ENCODE measurements at places on chromosomes 1 and 21.

- peak; percentile 4 for DNase-seq
These were observed 7.8 kb downstream of the IRF6 start for GRCh38 chr1:209797978-209798639.

- peak; percentile 10 for DNase-seq
These were observed 513.2 kb downstream of the COL11A1 start for GRCh38 chr1:102595106-102595505.

GRCh38 chr1:91799863-91800262, 86.1 kb downstream of the TGFBR3 start:
- no peak for DNase-seq

DNA sequence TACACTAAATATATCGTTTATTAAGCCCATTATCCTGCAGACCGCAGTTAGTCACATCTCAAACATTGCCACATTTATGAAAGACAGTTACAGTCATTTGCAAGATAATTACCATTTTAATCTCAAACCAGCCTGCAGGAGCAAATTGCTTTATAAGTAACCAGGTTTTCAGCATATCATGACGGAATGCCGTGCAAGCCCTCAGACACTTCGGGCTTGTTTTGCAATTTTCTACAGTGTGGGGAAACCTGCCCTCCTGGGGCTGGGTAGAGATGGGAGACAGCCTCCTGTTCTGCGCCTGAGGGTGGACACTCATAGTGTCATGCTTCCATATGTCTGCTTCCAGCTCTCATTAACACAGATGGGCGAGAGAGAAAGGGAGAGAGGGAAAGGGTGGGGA, 563.9 kb downstream of the NPHP4 start:
- DNase-seq: no peak

DNA sequence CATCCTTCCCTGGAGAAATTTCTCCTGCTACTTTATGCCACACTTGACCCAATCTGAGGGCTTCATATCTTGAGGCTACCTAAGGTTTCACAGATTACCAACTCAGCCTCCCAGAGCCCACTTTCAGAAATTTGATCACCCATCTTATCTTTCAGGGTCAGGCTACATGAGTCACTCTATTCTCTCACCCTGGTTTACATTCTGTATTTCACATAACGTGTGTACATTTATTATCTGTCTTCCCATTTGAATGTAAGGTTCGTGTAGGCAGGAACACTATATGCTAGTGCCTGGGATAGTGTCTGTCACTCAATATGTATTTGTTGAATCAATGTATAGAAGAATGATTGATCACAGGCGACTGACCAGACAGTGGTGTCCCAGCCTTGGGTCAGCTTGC, 124.8 kb downstream of the UBE2U start:
- no peak for DNase-seq

DNA sequence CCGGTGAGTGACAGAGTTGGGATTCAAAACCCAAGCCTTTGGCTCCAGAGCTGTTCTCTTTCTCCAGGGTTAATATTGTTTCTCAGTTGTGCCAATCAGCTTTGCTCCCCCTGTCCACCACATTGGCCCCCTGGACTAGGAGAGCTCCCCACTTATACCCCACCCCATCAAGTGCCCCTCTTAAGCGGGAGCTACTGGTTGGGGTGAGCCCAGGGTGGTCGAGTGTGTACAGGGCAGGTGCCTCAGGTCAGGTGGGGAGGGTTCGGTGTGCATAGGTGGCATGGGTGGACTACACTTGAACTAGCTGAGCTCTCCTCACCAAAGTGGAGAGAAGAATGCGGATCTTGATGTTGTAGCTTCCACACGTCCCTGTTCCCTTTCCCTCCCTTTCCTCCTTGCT, 14.2 kb downstream of the KCNA2 start:
- no peak for DNase-seq

DNA sequence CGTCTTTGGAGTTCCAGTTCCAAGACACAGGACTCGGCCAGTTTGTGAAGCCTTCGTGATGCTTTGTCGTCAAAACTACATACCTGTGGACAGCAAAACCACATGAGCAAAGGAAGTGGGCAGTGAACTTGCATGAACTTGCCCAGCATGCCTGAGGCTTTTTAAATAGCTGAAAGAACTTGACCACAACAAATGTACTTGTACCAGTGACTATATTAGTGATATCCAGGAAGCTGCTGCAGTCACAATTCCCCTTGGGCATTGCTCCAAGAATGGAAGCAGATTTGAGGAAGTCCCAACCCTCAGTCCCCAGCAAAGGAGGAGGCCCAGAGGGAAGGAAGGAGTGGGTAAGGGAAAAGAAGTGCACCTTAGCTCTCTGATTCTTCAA, 2.6 kb downstream of the FUCA1 start:
- peak; percentile 87 for DNase-seq

DNA sequence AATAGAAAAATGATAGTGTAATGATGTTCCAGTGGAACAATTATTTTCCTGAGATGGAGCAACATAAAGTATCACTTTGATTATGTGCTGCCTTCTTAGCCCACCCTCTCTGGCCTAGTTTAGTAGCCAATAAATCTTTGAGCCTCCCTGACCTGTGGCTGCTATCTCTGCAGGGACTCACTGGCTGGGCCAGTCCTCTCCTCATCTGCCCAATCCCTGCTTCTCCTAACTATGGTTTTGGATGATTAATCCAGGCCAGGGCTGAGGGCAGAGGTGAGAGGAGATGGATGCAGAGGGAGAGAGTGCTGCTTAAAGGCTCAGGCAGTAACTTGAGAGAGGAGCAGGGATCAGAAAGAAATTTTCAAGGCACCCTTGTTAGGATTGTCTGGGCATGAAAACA, 89.0 kb upstream of the CD34 start:
- DNase-seq: no peak

DNA sequence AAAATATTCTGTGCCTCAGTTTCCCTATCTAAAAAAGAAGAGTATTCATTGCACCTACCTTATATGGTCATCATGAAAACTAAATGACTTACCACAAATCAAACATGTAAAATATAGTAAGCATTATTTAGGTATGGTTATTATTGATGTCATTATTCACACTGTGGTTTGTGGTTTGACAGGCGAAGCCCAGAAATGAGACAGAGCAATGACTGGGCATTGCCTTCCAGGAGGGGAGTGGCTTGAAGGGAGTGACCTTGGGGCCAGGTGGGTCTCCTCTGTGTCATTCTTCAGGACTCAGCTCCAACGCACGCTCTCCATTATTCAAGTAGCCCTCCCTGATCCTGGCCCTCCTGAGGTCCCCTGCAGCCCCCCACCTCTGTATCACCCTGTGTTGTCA, 133.7 kb downstream of the DMRTA2 start:
- DNase-seq: no peak

GRCh38 chr1:235617808-235618207, 31.8 kb downstream of the GNG4 start:
- peak; percentile 75 for DNase-seq

DNA sequence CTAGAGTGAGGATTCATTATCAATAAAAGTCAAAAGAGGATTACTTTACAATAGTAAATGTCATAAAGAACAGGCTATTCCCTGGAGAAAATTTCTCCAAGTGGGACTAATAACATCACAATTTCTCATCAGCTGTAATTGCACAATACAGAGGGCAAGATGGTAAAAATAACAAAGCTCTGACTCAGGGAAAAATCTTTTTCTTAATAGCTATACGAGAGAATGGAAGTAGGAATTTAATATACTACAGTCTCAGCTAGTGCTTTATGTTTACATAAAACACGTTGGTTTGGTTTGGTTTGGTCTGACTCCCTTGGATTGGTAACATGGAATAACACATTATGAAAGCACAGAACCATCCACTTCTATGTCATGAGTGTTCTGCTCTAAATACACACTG, 397.6 kb downstream of the LRRIQ3 start:
- DNase-seq: peak; percentile 1

DNA sequence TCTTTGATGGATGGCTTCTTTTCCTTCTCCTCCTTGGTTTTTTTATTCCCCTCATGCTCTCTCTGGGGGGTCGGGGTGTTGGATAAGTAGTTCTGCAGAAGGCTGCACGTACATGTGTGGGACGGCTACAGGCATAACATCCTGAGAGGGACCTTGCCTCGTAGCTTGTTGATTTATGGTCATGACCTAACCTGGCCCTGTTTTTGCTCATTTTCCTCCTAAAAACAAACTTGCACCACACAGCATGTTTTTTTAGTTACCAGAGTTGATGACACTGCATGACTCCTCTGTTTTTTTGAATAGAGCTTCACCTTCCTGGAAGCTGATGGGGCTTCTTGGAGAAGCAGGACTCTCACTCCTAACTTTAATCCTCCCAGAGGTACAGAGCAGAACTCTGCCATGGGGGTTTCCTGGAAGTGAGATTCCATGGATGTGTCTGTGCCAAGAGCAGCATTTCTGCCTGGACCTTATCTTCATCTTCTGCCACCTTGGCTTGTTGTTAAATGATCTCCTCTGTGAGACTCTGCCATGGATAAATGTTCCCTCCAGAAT, 114.7 kb downstream of the PAPPA2 start:
- DNase-seq: no peak

GRCh38 chr1:232570007-232570406, 59.9 kb downstream of the SIPA1L2 start:
- DNase-seq: no peak

All from EL (cell line).